NCI-H1417 treated with DMSO at 0.1 percent for 48 hours (cell line): ENCODE measurements at places on chromosomes 6 and 20.

DNA sequence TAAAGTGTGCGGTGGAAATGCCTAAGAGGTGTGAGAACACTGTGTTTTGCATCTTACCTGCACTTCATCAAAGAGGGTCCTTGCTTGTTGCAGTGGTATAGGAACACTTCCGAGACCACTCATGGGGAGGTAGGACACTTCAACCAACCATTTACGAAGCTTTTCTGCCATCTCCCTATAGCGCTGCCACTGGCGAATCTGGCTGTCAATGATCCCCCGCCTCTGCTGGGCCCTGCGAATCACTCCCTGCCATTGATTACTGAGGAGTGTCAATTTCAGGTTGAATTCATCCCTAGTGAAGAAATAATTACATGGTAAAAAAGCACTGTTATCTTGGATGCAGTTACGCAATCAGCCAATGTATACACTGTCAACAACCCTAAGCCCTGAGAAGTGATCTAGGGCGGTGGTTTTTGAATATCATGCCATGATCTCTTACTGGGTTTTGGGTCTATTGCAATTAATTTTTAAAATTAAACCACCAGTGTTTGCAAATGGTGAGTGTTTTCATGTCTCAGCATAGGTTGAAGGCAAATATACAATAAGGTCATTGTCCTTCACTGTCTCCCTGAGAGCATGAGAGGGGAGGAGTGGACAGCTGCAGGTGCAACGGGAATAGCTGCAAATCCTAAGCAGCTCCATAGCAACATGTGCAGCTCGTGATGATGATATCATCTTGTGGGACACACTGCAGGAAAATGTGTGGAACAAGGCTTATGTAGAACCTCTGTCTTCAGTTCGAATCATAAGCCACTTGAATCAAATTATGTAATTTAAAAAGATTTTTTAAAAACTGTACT, 400.6 kb downstream of the ESR1 start:
- DNase-seq = peak; percentile 85

DNA sequence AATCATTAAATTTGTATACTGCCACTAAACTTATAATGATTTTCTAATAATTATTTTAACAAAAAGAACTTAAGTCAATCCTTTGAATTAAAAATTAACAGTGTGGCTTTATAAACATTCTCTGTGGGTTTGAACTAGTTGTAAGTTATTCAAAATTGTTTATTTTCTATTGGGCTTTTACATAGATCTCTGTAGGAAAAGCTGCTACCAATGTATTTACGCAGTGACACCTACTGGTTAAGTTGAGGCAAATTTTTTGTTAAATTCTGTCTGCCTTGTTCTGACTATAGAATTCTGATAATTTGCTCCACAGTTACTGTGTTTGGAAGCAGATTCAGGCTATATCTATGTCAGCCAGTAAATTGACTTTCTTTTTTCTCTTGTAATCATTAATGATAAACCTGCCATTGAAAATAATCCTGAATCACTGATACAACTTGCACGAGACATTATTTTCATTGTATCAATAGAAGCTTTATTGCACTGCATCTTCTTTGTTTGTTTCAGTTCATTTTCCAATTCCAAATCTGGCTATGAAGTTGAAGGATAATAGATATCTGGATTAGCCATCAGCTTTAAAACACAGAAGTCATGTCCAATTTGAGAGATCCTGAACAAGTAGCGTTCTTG, 66.0 kb upstream of the UTRN start:
- DNase-seq = no peak

GRCh38 chr20:16158090-16158975, 414.9 kb downstream of the KIF16B start:
- no peak for DNase-seq

GRCh38 chr6:119339941-119340456, 9.6 kb downstream of the MAN1A1 start:
- no peak for DNase-seq

GRCh38 chr6:144586986-144587385, 301.9 kb downstream of the UTRN start:
- DNase-seq = no peak

- no peak for DNase-seq
These were observed 23.6 kb downstream of the LINC00237 start for GRCh38 chr20:21082584-21082983.

- DNase-seq = no peak
These were observed 43.0 kb downstream of the DNAAF9 start for GRCh38 chr20:3364323-3365013.

- DNase-seq = no peak
These were observed 18.0 kb upstream of the CDK5RAP1 start for GRCh38 chr20:33419140-33419974.

DNA sequence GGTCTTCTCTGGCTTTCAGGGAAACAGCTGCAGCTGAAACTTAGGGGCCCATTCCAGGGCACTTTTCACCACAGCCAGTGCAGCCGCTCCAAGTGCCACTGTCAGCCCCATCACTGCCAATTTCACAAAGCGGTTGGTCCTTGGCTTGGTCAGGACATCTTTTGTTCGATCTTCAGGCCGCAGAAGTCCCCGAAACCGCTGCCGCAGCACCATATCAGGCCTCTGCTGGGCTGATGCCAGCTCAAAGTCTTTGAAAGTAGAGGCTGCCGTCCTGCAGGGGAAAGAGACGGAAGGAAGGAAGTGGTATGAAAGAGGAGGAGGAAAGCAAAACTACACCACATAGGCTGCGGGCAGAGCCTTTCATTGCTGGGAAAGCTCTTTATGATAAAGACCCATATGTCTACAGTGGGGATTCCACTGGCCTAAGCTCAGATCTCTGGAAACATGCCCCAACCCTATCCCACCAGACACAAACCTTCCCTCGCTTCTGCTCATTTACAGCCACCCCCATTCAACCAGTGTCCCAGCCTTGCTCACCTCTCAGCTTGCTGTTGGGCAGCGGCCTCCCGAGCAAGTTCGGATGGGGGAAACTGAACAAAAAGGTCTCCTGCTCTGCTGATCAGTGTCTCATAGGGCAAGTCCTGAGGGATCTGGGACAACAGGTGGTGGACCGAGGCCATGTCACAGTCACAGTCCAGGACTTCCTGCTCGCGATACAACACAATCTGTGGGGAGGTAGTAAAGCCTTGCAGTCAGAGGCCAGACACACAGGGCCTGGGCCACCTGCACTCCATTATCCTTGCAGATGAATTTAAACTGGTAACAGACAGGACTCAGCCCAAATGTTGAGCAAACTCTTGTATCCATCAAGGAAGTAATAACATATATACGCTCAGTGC, 23.5 kb downstream of the TBC1D20 start:
- DNase-seq = no peak

DNA sequence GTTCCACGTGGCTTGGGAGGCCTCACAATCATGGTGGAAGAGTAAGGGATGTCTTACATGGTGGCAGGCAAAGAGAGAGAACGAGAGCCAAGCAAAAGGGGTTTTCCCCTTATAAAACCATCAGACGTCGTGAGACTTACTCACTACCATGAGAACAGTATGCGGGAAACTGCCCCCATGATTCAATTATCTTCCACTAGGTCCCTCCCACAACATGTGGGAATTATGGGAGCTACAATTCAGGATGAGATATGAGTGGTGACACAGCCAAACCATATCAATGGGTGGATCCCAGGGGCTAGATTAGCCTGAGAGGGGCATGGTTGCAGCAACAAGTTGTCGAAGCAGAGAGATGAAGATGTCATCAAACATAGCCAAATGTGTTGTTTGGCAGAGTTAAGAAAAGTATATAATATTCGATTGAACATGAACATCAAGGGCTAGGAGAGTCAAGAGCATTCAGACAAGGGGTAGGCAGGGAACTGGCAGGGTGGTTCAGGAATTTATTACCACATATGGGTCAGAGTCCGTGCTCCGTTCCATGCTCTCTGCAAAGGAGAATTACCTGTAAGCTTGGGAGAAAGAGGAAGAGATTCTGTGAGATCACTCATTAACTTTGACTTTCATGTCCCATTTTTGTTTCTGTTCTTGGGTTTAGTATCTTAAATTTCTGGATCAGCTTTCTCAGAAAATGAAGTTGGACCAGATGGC, 98.8 kb downstream of the CCDC170 start:
- no peak for DNase-seq

GRCh38 chr20:53216478-53216855, 244.3 kb downstream of the TSHZ2 start:
- DNase-seq = no peak

GRCh38 chr20:62254021-62254724, 15.9 kb downstream of the OSBPL2 start:
- DNase-seq = no peak

DNA sequence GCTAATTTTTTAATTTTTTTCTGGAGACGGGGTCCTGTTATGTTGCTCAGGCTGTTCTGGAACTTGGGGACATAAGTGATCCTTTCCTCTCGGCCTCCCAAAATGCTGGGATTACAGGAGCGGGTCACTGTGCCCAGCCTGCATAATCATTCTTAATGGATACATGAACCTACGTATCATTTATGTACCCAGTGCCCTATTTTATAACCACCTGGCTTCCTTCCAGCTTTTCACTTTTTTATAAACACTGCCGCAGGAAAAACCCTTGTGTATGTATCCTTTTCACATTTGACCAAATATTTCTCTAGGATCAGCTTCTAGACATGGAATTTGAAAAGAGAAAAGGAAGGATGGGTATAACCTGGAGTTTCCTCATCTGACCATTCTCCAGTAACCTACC, 85.6 kb upstream of the RIN2 start:
- no peak for DNase-seq

DNA sequence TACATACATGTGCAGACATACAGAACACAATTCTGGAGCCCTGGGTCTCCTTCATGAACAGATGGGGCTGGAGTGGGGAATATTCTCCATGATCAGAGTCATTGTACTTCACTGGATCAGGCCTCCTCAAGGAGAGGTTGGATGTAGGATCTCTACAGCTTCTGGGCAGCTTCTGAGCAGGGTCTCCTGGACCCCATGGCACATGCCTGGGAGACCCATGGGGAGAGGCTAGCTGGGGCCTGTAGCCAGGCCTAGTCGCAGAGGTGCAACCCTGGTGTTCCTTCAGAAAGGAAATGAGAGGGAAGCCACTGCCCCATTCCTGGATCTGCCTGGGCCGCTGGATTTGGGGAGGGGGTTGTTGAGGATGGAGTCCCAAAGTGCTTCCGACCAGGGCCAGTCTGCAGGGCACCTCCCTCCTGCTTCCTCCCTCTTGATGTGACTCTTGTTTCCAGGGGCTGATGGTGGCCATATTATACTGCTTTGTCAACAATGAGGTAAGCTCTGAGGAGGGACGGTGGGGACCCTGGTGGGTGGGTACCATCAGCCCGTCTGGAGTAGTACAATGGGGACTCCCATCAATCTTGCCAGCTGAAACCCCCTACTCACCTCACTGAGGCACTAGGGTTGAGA, 31.8 kb downstream of the GLP1R start:
- no peak for DNase-seq

DNA sequence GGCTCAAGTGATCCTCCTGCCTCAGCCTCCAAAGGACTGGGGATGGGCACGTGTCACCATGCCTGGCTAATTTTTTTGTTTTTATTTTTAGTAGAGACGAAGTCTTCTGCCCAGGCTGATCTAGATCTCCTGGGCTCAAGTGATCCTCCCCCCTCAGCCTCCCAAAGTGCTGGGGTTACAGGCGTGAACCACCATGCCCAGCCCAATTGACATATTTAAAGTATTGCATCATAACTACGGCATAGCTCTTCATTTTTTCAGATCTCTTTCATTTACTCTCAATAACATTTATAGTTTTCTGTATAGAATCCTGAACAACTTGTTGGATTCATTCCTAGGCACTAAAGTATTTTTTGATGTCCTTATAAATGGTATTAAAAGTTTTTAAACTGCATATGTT, 13.0 kb downstream of the SERPINB1 start:
- DNase-seq = no peak

DNA sequence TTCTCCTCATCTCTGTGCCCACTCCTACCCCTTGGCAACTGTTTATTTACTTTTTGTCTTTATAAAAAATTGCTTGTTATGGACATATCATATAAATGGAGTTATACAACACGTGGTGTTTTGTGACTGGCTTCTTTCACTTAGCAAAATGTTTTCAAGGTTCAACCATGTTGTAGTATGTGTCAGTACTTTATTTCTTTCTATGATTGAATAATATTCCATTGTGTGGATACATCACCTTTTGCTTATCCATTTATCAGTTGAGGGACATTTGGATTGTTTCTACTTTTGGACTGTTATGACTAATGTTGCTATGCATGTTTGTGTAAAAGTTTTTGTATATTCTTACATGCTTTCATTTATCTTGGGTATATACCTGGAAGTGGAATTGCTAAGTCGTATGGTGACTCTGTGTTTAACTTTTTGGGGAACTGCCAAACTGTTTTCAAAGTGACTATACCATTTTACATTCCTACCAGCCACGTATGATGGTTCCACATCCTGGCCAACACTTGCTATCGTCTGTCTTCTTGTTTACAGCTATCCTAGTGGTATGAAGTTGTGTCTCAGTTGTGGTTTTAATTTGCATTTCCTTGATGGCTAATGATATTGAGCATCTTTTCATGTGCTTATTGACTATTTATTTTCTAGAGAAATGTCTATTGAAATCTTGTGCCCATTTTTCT, 84.4 kb downstream of the SLX4IP start:
- DNase-seq = no peak

- DNase-seq = no peak
These were observed 426.0 kb upstream of the SULF2 start for GRCh38 chr20:48211238-48211637.

- DNase-seq = no peak
These were observed 15.3 kb downstream of the TRAF3IP2 start for GRCh38 chr6:111590209-111590980.

DNA sequence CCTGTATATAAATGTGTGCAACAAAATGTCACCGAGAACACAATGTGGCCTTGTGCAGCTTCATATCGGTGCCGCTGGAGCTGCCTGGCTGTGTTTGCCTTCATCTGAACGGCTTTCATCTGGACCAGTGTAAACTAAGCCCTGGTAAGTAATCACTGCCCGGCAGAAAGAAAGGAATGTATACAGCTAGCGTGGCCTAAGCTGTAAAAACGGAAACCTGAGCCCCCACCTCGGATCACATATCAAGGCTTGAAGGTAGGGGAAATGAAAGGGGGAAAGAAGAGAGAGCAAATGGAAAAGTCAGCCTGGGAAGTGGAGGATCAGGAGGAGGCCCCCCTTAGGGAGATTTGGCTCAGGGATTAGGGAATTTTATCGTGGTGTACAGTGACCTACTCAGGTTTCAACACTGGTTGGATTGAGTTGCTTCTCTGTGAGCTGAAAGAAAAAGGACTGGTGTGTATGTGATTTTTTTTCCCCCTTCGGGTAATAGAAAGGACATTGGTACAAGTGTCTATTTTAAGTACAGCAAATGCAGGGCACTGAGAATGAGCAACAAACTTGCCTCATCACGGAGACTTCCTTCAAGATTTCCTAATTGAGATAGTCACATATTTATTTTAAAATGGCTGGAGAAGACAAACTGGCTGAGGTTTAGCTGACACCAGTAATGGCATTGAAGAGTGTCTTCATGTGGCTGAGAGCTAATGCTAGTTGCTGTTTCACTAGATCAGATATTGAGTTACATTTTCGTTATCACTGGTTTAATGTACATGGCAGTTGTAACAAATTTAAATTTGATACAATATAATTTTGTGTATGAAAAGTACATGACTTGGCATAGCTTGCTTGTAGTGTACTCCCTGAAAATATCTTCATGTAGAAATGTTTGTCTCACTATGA, 3.5 kb downstream of the SOBP start:
- no peak for DNase-seq

- no peak for DNase-seq
These were observed 23.8 kb upstream of the TNFAIP3 start for GRCh38 chr6:137843211-137843610.

GRCh38 chr6:163405412-163406309, 8.9 kb upstream of the QKI start:
- no peak for DNase-seq

GRCh38 chr20:17287503-17287902, 60.7 kb downstream of the PCSK2 start:
- DNase-seq = no peak
